Activated naive CD4-positive, alpha-beta T cell treated with anti-CD3 and anti-CD28 coated beads, Interleukin-2, amount 50 U/mL, for 16 hours (primary cell): ENCODE measurements at places on chromosomes 6 and 20.

- no peak for DNase-seq
Measured at GRCh38 chr20:50855498-50856474, 60.9 kb downstream of the BCAS4 start.

DNA sequence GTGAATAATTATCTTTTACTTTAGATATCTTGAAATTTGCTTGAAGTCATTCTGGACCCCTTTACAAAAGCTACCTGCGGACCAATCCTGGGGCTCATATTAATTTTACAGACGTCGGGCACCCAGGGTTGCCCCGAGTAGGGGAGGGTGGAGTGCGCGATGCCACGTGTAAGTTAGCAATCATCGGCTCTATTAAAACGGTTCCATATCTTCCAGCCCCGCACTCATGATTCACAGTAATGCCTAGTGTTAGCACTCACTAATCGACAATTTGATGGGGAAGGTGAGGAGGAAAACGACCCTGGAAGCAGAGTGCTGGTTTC, 34.9 kb upstream of the TCF21 start:
- no peak for DNase-seq

- no peak for DNase-seq
Measured at GRCh38 chr20:54346276-54346675, 129.1 kb upstream of the DOK5 start.

- no peak for DNase-seq
Measured at GRCh38 chr6:40477246-40478126, 109.7 kb downstream of the LRFN2 start.

GRCh38 chr6:147900247-147900830, 391.8 kb downstream of the SAMD5 start:
- DNase-seq: no peak

DNA sequence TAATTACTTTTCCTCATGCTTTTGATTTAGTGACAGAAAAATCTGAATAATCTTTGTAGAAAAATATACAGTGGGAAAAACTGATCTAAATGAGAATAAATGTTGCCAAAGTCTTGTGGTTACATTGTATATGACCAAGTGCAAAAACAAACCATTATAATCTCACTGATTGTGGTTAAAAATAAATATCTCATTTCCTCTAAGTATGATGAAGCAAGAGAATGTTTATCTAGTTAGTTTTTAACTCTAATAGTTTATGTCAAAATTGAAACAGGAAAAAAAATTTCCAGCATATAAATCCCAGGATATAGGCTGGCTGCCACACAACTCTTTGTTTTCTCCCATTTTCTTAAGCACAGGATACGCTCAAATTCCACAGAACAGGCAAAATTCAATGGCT, 392.7 kb upstream of the ID4 start:
- DNase-seq: no peak

DNA sequence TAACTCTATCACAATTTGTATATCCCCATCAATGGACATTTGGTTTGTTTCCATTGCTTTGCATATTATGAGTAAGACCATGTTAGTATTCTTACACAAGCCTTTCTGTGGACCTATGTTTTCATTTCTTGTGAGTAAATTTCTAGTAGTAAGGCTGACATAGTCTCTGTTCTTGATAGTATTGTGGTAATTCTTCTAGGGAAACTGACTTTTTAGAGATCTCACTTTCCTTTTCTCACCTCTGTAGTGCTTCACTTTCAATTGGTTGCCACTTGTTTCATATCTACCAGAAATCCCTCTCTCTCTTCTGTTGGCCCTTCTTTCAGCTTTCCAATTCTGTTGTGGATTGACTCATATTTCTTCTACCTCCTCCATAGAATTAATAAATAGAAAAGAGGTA, 8.5 kb downstream of the ISM1 start:
- no peak for DNase-seq

- DNase-seq: no peak
Measured at GRCh38 chr6:124755321-124755720, 206.9 kb upstream of the RNF217 start.

DNA sequence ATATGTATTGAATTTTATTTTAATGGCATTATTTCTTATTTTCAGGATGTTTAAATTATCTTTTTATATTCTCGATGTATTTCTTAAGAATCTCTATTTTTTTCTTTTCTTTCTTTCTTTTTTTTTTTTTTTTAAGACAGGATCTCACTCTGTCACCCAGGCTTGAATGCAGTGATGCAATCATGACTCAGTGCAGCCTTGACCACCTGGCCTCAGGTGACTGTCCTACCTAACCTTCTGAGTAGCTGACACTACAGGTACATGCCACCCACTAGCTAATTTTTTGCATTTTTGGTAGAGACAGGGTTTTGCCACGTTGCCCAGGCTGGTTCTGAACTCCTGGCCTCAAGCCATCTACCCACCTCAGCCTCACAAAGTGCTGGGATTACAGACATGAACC, 143.8 kb upstream of the LAMA2 start:
- no peak for DNase-seq

GRCh38 chr6:150435360-150435759, 66.5 kb downstream of the IYD start:
- DNase-seq: no peak

DNA sequence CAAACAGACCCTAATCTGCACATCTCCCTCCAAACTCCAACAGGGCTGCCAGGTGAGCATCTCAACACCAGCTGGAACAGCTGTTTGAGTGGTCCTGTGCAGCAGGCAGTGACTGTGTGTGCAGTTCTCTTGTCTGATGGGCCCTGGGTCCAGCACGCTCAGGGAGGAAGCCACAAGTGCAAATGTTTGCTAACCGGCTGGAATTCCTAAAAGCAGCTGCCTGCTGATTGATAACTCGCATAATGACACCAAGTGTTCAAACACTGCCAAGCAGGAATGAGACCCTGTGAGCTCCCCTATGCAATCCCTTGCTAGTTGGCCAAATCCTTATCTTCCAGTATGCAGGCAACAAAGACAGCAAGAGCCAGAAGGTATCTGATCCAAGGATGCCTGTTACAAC, 650.6 kb downstream of the CBLN4 start:
- no peak for DNase-seq

- DNase-seq: no peak
Measured at GRCh38 chr6:104484626-104485025, 375.1 kb downstream of the HACE1 start.

DNA sequence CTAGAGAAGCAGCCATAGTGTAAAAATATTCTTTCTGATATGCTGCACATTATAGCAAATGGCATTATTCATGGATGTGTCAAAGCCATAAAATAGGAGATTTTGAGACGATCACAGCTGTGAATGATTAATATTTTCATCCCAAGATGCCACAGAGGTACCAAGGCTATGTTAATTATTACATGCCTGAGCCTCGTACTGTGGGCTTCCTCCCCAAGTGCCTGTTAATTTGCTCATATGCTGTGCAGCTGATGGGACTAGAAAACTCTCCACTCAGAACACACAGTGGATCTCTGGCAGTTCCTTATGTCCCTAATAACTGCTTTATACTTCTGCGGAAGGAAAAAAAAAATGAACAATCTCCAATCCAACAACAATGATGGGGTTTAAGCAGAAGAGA, 184.9 kb upstream of the TSHZ2 start:
- no peak for DNase-seq
